Activated CD4-positive, alpha-beta T cell treated with anti-CD3 and anti-CD28 coated beads for 1 hour (primary cell): ENCODE measurements at places on chromosomes 3 and 15.

GRCh38 chr3:182979674-182980191 is 605 bp downstream of the DCUN1D1 start:
- no peak for DNase-seq

GRCh38 chr15:83873966-83874365 is 220.0 kb downstream of the ADAMTSL3 start:
- no peak for DNase-seq

DNA sequence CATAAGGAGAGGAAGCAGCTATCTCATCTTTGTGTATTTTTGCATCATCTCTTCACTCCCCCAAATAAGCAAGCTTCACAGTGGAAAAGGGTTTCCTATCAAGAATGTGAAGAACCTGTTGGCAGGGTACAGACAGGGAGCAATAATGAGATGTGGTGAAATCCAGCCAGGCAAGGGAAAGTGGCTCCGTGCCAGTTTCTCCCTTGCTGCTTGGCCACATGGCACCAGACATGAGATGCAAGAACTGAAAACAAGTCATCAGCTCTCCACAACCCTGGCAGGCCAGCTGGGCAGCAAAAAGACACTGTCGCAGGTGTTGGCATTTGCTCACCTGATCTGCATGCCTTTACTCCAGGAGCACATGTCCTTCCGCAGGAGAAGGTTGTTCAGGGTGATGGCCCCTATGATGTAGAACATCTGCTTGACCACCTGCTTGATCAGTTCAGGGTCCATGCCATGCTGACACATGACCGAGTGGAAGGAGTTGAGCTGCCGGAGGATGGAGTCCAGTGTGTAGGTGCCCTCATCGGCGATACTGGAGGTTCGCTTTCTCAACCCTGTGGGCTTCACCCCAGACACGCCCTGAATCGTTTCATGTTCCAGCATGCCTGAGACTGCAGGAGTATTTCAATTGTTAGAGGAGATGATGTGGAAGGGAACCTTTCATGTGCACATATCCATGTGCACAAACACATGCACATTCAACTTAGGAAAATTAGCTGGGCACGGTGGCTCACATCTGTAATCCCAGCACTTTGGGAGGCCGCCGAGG is 23.3 kb upstream of the MYO5C start:
- no peak for DNase-seq

DNA sequence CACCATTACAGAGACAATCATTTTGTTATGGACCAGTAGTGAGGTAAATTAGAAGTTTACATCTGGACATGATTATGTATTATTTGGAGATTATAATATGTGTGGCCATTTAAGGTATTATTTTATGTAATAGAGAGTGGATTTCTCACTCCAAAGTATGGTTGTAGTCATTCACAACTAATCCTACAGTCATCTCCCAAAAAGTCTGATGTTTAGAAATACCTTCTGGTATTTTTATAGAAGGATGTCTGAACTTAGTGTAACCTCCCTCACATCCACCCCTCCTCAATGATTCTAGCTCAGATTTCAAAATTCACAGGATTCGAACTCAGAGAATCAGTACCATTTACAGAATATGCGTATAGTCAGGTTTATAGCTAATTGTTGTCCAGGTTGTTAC is 346.6 kb upstream of the MEIS2 start:
- DNase-seq, result no peak
